ENCODE measurements at places on chromosomes 1 and 21. TPM values are rescaled to one million over a fixed set of nuclear protein-coding genes. Genes with fewer than 3 reads are reported as not detected.

Gene SRGAP2C
- 27.4 TPM for total RNA-seq

Gene ASCL5
- total RNA-seq = not detected

Gene PTGS2
- total RNA-seq = not detected

Gene RORC
- 7.3 TPM for total RNA-seq

Gene C1orf210
- total RNA-seq = not detected

Gene TMEM269
- total RNA-seq = 0.25 TPM

GRCh38 chr1:47682786-47683350 is 245.0 kb downstream of the FOXD2 start:
- no peak overlapping the region for H3K4me3 ChIP-seq
- no peak overlapping the region for H3K27ac ChIP-seq
- H3K4me1 ChIP-seq = no peaks in the 10 kb centered on the region
- DNase-seq = no peak
- no peaks in the 10 kb centered on the region for H3K36me3 ChIP-seq

GRCh38 chr1:221141096-221141495 is 261.9 kb downstream of the HLX start:
- no peak overlapping the region for H3K4me3 ChIP-seq
- no peaks in the 10 kb centered on the region for H3K36me3 ChIP-seq
- H3K27ac ChIP-seq = no peak overlapping the region
- H3K27me3 ChIP-seq = no peaks in the 10 kb centered on the region

GRCh38 chr1:5577255-5578040 is 414.8 kb downstream of the NPHP4 start:
- DNase-seq = no peak
- no peaks in the 10 kb centered on the region for H3K36me3 ChIP-seq
- H3K4me3 ChIP-seq = no peak overlapping the region
- H3K4me1 ChIP-seq = no peaks in the 10 kb centered on the region
- H3K27ac ChIP-seq = no peak overlapping the region

- H3K27me3 ChIP-seq = no peaks in the 10 kb centered on the region
- H3K27ac ChIP-seq = no peak overlapping the region
- H3K4me1 ChIP-seq = no peaks in the 10 kb centered on the region
- no peaks in the 10 kb centered on the region for H3K36me3 ChIP-seq
- H3K4me3 ChIP-seq = no peak overlapping the region
- no peak for DNase-seq
These were observed 238.4 kb downstream of the ATG4C start for GRCh38 chr1:63022319-63022718.

DNA sequence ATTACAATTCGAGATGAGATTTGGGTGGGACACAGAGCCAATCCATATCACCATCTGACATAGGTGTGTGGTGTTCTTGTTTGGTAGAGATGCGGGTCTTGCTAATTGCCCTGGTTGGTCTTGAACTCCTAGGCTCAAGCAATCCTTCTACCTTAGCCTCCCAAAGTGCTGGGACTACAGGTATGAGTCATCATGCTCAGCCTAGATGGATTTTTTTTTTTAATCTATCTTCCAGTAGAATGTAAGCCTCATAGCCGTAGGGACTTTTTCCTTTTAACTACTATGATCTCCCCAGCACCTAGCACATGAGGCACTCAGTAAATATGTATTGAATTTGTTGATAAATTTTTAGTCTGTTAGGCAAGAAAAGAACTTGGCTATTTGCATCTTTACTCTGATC is 94.6 kb upstream of the TENT5C start:
- no peaks in the 10 kb centered on the region for H3K27me3 ChIP-seq
- no peak overlapping the region for H3K4me3 ChIP-seq
- H3K4me1 ChIP-seq = peaks cover 2% of the 10 kb centered on the region
- no peak for DNase-seq
- H3K27ac ChIP-seq = no peak overlapping the region
- peaks cover 4% of the 10 kb centered on the region for H3K36me3 ChIP-seq

GRCh38 chr1:96842215-96842614 is 120.6 kb downstream of the PTBP2 start:
- DNase-seq = no peak
- H3K4me3 ChIP-seq = no peak overlapping the region
- H3K27ac ChIP-seq = no peak overlapping the region
- no peaks in the 10 kb centered on the region for H3K4me1 ChIP-seq
- H3K27me3 ChIP-seq = no peaks in the 10 kb centered on the region

- no peaks in the 10 kb centered on the region for H3K4me1 ChIP-seq
- DNase-seq = peak; percentile 24
- no peak overlapping the region for H3K27ac ChIP-seq
- no peak overlapping the region for H3K4me3 ChIP-seq
- H3K36me3 ChIP-seq = no peaks in the 10 kb centered on the region
These were observed 101.5 kb upstream of the SLFNL1 start for GRCh38 chr1:41122851-41123518.

GRCh38 chr1:226735576-226735975 is 3.5 kb downstream of the ITPKB start:
- no peaks in the 10 kb centered on the region for H3K27me3 ChIP-seq
- peak overlapping the region; percentile 87 for H3K4me3 ChIP-seq
- peak overlapping the region; percentile 52 for H3K27ac ChIP-seq
- no peak for DNase-seq
- H3K4me1 ChIP-seq = peaks cover 63% of the 10 kb centered on the region
- peaks cover 62% of the 10 kb centered on the region for H3K36me3 ChIP-seq

- H3K27me3 ChIP-seq = peaks cover 11% of the 10 kb centered on the region
- H3K36me3 ChIP-seq = no peaks in the 10 kb centered on the region
- H3K27ac ChIP-seq = no peak overlapping the region
- peaks cover 3% of the 10 kb centered on the region for H3K4me1 ChIP-seq
- H3K4me3 ChIP-seq = no peak overlapping the region
These were observed 10.0 kb downstream of the MEX3A start for GRCh38 chr1:156072251-156072650.
